Ovary (tissue), 10 donors: ENCODE measurements at places on chromosomes 6 and 20.
A peak's percentile ranks its signal among the peaks of the same experiment; 100 is the strongest.

DNA sequence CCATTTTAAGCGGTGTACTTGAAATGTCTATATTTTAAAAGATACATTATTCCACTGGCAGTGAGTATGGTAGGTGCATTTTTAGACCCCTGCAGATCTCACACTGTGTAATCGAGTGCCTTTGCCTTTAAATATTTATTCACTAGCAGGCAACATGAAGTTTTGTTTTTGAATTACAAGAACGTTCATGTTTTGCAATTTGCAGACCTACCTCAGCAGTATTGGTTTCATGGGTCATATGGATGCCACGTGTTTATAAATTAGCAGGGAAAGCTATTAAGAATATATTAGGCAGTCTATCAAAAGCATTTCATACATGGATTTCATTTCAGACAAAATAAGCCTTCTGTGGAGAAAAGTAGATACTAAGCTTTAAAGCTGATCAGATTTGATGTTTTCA lies 7.2 kb downstream of the MAP3K4 start:
- DNase-seq: no peak

DNA sequence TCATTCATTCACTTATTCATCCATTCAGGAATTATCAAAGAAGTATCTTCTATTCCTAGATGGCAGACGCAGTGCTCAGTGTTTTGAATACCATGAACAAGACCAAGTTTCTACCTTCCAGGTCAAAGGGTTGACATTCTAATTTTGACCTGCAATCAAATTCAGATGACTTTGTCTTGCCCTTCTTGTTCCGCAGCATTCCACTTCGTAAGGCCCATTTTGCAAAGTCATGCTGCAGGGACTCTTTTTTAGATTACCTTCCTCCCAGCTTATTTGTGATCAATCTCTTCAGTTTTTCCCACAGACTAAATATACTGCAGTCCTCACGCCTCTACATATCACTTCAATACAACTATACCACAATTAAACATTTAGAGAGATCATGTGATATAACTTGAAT lies 7.1 kb upstream of the TAAR1 start:
- no peak for DNase-seq

DNA sequence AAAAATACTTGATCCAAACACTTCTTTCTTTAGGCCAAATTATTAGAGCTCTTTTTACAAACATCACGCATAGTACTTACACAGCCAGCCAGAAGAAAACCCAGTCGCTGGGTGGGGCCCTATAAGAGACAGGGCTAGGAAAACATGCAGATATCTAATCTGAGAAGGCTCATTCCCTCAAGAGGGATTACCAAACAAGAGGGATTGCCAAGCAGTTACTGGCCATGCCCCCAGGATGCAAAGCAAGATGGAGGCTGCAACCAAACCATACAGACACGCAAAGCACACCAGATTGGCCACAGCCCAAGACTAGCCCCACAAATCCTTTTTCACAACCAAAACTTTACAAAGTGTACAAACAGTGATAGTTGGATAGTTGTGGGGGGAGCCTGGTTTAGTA lies 1235.4 kb upstream of the GJE1 start:
- DNase-seq: no peak

- no peak for DNase-seq
These were observed 4.5 kb downstream of the PHF3 start for GRCh38 chr6:63640062-63640461.

DNA sequence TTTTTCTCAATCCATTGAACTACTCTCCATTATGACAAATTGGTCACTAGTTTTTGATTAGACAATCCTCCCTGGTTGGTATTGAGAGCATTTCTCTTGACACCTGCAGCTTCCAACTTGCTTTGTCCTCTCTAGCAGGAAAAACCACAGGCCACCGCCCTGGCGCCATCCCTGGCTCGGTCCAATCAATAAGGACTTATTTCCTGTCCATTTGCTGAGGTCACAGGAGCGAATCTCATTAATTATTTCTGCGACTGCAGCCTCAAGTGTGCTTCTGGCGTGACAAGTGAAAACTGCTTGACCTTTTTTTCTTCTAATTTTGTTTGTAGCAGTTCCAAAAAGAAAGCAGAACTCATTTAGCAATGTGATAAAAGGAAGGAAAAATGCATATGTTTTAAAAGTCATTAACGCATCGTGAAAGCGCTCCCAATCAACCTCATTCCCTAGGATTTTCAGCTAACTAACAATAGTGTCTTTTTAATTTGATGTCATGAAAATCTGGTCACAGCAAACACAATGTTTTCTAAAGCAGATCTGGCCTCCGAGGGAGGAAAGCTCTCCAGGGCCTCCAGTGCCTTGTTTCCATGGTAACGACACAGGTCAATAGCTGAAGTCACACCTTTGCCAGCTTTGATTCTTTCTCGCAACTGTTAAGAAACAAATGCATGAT lies 39.0 kb upstream of the BEND3 start:
- no peak for DNase-seq

DNA sequence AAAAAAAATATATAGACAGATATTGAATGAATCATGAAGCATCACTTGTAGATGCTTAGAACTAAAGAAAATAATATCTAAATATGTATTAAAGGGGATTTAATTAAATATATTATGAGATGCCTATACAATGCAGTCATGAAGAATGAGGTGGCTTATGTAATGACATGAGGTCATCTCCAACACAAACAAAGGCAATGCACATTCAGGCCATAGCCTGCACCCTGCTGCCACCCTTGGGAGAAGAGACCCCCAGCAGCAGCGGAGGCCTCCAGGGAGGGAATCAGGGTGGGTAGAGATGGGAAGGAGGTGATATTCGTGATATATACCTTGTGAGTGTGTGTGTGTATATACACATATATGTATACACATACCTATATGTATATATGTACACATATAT lies 26.4 kb upstream of the SSTR4 start:
- no peak for DNase-seq

GRCh38 chr6:138931660-138932059 lies 56.4 kb downstream of the REPS1 start:
- no peak for DNase-seq

DNA sequence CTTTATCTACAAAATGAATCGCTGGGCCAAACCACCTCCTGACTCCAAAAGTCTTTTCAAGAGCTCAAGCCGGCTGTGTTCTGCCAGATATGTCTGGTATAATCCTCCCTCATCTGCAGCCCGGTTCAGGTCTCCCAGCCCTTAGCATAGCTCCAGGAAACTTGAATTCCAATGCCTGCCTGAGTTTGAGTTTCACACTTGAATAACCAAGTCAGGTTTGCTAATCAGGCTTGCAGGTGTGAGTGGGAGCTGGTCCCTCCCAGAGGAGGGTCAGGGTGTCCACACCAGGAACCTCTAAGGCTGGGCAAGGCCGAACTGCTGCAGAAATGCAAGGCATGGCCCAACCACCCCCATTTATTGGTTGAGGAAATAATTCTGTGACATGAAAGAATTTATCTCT lies 96.6 kb downstream of the TMEM242 start:
- no peak for DNase-seq

- no peak for DNase-seq
These were observed 19.1 kb downstream of the ANKS1A start for GRCh38 chr6:34908194-34908593.

DNA sequence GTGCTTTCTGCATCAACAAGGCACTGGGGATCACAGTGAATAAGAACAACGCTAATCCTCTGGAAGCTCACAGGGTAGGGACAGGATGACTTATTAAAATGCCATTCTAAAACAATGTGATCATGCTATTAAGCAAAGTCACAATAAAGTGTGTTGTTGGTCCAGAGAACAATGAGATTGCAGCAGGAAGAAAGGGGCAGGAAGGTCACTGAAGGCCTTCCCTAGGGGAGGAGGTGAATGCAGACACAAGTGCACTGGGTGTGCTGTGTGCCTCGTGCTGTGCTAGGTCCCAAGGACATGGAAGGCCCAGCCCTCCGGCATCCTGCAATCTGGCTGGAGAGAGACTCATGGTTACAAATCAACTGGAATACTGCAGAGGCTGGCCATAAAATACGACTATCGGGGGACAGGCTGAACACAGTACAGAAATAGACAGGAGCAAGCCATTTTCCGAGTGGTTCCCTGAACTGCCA lies 55.7 kb downstream of the LYRM4 start:
- DNase-seq: peak; percentile 16

DNA sequence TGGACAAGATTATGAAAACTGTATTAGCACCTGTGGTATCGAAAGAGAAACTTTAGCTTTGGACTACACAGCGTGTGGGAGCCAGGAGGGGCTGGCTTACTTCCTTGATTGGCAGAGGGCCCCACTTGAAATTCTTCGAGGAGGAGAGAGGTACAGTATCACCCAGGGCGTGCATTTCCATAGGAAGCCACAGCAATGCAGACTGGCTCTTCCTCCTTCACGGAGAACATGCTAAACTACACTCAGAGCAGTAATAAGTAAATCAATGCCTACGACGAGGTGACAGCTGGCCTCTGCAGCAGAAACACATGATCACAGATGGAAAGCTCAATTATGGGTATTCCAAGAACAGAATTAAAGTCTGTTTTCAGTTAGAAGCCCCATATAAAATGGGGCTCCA lies 44.2 kb downstream of the MYLK4 start:
- DNase-seq: no peak

DNA sequence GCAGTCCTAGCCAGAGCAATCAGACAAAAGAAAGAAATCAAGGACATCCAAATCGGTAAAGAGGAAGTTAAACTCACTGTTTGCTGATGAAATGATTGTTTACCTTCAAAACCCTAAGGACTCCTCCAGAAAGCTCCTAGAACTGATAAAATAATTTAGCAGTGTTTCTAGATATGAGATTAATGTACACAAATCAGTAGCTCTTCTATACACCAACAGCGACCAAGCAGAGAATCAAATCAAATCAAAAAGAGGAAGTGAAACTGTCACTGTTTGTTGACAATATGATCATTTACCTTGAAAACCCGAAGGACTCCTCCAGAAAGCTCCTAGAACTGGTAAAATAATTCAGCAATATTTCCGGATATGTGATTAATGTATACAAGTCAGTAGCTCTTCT lies 21.7 kb downstream of the SERPINB9 start:
- DNase-seq: no peak

GRCh38 chr6:32668226-32668747 lies 1.8 kb upstream of the HLA-DQB1 start:
- no peak for DNase-seq

DNA sequence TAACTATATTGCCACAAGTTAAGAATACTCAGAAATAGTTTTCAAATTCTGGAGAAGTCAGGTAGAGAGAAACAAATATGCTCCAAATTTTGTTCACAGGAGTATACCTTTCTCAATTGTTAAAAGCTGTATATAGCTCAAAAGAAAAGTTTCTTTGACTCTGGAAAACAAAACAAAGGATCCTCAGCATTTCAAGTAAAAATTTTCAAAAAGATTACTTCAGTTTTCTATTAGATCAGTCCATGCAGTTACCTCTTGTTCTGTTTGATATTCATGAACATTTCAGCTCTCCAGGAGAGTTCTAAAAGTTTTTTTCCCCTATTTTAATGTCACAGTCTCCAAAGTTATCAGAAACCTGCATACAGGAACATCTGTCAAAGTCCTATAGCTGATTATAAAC lies 30.4 kb upstream of the ENTPD6 start:
- DNase-seq: no peak

DNA sequence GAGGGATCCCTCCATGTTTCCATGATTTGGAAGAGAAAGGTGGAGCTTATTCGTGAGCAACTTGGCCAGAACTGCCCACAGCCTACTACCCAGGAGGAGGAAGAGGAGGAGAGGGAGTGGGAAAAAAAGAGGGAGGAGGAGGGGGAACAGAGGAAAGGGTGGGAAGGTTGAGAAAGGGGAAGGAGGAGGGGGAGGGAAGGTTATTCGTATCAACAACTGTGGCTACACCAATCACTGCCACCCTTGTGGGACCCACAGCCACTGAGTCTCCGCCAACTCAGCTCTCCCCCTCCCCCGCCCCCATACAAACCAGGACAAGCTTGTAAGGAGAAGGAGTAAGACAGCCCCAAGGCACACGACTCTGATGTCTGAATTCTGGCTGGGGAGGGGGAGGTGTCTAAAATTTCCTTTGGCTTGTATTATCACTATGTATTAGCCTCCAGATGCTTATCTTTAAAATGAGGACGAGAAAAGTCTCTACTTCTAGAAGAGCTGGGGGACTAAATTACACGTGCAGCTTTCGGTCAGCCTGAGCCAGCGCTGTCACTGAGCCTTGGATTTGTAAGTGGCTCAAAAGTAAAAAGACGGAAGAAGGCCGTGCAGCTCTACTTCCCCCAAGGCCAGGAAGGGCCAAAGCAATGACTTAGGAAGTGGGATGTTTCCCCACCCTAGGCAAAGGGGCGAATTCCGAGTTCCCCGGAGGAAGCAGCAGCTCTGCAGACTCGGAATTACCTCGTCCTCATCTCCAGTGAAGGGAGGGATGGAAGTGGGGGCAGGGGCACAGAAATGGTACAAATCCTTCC lies 1.0 kb downstream of the FKBP1A start:
- no peak for DNase-seq

DNA sequence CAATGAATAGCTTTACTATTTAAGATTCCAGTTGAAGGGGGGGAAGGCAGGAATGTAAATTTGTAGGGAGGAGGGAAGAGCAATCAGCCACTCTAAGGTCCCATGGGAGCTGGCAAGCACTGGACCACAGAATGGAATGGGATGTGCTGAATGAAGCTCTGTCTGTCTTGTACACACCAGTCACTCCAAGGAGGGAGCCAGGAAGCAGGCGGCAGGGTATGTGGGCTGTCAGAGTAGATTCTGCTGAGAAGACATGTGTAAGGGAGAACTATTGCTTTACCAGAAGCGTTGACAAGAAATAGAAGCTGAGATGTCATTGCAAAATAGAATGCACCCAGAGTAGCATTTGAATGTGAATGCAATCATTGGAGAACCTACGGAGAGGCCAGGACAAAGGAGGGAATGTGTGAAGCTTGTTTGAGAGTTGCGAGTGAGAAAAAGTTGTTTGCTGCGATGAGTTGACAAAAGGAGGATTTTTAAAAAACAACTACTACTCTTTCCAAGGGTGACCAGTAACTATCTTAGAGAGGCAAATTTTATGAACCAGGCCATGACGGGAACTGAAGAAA lies 25.2 kb upstream of the PDE7B start:
- DNase-seq: no peak

DNA sequence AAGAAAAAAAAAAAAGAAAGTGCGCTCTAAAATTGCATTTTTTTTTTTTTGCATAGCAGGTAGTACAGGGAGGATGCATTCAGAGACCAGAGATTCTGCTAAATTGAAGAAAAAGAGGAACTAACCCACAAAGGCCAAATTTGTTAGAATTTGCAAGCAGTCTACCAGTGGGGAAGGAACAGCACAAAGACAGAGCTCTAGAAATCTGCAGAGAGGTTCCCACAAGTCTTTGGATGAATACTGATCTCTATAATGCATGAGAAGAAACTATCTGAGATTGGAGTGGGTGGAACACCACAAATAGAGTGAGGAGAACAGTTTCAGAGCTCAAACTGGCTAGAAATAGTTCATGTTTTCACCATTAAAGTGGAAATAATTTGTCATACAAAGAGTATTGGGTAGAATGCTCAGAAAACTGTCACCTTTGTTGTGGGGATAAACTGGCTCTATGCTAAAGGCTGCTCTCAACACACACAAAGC lies 79.6 kb upstream of the AHI1 start:
- DNase-seq: no peak

DNA sequence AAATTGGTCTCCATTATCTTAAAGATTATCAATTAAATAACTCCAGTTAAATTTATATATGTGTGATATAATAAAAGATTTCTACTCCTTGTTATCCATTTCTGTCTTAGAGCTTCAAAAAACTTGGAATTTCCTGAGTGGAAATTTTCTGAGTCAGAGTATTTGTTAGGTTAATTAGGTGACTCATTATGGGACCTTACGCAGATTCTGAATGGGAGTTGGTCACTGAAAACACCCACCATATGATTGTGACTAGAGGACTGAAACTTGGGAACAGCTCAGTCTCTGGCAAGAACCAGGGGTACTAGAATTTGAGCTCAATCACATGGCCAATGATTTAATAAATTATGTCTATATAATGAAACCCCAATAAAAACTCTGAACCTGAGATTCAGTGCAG lies 125.4 kb upstream of the HMGCLL1 start:
- no peak for DNase-seq
